GM10248 (cell line): ENCODE measurements at places on chromosomes 5 and 9.

DNA sequence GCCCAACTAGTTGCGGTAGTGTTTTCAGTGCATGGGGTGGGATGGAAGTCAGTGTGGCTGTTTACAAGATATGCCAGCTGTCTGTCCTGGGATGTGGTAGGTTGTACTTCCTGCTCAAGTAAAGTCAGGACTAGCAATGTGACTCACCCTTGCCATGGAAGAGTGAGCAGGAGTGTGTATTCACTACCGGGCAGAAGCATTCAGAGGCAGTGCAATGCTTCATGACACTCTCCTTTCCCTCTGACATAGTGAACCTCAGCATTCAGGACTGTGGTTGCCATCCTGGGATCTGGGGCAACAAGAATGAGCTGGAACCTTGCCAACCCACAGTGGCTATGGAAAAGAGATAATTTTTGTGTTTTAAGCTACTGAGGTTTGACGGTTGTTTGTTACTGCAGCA is 68.9 kb downstream of the BOD1 start:
- peak; percentile 26 for DNase-seq

- DNase-seq = no peak
Measured at GRCh38 chr9:31912636-31913035, 471.8 kb upstream of the ACO1 start.

DNA sequence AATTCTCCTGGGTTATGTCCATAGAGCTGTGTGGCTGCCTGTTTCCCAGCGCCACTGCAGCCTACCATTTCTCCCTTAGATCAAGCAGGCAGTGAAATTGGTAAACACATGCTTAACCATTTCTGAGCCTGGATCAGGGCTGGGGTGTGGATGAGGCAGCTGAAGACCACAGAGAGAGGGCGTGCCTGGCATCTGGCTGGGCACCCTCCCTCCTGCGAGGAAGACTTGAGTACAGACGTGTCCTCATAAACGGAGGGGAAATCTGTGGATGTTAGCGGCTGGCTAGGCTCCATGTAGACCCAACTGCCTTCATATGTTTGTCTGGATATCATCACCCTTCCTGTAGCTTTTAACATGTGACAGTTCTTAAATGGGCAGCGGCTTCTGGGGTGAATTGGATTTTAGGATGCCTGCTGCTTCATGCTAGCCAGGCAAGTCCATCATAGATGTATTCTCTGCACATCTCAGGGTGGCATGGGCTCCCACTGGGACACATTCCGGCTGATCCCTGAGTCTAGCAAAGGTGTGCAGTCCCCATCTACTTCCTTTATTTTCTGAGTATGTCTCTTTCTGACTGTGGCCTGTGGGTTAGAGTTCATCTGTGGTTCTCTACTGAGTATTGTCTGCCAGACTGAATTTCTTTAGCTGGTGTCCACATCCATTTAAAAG is 11.0 kb downstream of the RGS3 start:
- no peak for DNase-seq

DNA sequence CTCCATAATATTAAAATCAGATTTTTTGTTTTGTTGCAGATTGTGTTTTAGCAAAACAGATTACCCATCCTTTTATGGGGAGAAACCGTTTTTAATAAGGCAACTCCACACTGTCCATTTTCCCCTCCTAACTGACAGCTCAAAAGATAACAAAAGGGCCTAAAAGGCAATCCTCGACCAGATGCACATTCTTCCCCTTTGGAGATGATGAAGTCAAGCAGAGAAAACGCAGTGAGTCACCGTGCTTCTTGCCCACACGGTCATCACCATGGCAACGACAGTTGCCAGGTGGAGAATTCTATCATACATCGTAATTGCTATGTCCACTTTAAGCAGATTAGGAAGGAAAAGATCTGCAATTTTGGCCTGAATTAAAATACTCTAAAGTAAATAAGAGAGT is 96.4 kb downstream of the DIRAS2 start:
- DNase-seq = no peak

- no peak for DNase-seq
Measured at GRCh38 chr5:6717687-6718086, 4.5 kb downstream of the TENT4A start.

DNA sequence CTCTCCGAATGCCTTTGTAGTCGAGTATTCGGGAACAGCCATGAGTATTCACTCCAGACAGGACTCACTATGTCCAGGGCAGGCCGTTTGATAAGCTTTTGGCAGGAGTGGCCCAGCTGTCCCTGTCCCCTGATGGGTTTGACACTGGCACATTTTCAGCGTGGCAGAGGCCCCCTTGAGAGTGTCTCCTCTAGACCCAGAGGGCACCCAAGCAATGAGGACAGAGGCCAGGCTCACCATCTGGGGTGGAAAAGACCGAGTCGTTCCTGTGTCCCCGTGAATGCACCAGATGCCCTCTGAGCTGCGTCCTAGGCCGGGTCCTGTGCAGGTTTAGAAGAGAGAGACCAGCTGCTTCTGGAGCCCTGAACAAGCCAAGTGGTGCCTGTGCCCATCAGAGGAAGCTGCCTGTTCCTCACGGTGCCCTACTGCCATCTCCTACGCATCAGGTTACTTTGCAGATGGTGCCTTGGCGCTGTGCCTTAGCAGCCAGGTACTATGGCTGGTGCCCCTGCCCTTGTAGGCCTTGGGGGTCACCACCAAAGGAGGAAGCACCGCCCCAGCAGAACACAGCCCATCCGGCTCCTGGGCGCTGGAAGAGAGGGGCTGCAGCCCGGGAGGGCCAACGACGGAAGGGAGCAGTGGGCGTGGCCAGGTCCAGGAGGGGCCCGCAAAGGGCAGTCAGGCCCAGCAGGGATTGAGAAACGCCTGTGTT is 42.4 kb downstream of the LRSAM1 start:
- no peak for DNase-seq

DNA sequence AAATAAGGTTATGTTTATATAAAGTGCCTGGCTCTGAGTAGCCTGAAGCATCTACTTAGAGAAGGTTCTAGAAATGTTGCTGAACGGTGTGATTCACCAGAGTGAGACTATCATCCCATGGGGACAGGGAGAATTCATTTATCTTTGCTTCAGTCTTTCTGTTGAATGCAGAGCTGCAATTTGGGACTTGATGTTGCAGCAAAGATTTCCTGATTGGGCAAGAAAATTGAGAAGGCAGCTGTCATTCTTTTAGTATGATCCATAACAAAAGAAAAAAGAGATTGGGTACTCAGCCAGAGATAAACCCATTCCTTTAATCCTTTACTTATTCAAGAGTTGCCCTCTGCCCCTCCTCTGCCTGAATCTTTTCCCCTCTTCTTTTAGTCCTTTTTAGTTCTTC is 456.3 kb upstream of the WWC1 start:
- DNase-seq = no peak

GRCh38 chr5:39675676-39676075 is 250.9 kb upstream of the DAB2 start:
- DNase-seq = no peak

- DNase-seq = no peak
Measured at GRCh38 chr9:72140586-72140985, 8.7 kb upstream of the GDA start.

- no peak for DNase-seq
Measured at GRCh38 chr9:28206280-28206679, 633.0 kb upstream of the C9orf72 start.

DNA sequence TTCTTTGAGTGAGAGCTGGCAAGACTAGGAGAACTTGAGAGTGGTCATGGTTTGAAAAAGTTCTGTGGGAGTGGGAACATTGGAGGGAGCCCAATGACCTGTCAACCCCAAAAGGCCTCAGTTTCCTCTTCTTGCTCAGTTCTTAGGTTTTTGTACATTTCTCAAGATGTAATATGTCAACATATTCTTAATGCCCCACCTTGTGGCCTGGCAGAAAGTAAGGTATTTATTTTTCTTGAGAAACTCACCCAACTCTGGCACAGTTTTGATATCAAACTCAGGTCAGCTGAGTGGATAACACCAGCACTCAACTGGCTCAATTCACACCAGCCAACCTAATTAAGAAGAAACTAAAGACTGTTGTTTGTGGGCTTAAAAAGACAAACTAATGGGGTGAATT is 123.0 kb upstream of the SLC27A6 start:
- DNase-seq = no peak

DNA sequence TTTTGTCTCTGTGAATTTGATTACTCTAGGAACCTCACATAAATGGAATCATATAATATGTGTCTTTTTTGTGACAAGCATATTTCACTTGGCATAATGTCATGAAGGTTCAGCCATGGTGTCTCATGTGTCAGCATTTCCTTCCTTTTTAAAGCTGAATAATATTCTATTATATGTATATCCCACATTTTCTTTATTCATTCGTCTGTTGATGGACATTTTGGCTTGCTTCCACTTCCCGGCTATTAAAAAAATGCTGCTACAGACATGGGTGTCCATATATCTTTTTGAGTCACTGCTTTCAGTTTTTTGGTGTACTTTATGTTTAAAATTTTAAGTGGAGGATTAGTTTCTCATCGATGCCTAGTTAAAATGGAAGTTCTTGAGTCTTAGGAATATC is 59.8 kb upstream of the C5orf63 start:
- DNase-seq = no peak

DNA sequence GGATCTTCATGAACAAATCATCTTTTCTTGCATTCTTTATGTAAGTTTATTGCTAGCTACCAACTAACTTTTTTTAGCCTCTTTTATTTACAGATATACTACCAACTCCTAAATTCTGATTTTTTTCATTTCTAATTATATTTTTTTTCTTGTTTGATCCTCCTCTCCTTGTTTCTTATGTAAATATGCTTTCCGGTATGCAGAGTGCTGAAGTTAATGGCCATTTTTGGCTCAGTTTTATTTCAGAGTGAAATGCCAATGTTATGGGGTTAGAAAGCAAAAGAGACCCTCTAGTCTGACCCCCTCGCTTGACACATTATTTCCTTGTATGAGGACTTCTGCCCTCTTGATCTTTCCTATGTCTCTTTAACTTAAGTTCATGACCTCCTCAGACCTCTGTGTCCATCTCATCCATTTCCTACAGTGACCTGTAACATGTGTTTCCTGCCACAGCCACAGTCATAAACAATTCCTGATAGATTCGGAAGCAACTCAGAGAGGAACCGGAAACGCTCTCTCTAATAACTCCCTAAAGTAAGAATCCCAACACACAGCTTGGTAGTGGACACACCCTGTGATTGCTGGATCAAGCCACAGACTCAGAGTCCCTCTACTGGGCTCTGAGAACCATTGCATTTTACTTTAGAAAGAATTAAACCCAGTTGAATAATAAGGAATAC is 42.9 kb upstream of the AFAP1L1 start:
- no peak for DNase-seq

DNA sequence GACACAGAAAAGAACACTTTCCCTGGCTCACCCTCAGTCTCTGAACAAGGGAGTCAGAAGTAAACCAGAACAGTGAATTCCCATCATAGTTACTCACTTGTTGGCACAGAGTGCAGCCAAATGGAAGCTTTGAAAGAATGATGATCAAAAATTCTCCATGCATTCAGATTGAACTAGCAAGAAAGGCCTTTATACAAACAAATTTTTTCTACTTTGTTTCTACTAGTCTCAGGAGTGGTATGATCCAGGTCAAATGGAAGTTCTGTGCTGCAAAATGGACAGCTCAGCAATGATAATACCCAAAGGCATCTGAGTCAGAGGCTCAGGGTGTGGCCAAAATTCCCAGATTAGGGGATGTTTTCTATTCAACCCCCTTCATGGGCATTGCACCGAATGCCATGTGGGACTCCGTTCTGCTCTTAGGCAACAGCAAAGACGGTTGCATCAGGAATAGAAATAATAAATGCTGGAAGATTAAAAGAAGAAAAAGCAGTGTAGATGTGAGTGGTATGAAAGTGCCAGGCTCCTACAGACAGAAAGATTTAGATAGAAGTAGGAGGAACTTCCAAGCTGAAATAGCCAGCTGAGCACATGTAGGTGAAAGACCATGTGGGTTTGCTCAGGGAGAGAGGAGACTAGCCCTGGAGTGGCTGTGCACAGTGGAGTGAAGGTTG is 24.0 kb upstream of the ASPN start:
- no peak for DNase-seq

GRCh38 chr5:31412324-31412723 is 119.6 kb downstream of the DROSHA start:
- no peak for DNase-seq

DNA sequence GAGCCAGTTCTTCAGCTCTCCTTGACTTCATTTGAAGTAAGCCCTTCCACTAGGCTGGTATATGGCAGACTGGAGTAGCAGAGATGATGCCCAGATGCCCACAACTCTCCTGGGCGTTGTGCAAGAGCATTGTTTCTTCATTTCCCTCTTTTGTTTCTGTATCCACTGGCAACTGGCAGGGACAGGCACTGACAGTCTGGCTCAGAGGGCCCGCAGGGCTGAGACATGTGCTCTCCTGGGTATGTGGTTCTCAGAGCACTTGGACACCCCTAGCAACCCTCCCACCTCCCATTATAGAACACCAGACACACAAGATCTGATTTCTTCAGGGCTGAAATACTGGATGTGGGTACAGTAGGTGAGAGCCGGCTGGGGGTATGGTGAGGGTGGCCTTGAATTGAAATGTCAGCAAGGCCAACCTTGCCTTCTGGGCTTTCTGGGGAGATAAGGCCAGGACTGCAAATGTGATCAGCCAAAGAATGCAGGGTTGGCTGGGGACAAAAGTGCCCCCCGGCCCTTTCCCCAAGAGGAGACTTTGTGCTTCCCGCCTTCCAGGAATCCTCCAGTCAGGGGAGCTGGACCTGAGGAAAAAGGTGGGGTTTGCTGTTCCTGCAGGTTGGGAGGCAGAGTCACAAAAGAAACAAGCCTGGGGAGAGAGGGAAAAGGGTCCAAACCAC is 28.6 kb upstream of the CTNNA1 start:
- DNase-seq = no peak

GRCh38 chr5:10243660-10244240 is 5.9 kb downstream of the ATPSCKMT start:
- no peak for DNase-seq

DNA sequence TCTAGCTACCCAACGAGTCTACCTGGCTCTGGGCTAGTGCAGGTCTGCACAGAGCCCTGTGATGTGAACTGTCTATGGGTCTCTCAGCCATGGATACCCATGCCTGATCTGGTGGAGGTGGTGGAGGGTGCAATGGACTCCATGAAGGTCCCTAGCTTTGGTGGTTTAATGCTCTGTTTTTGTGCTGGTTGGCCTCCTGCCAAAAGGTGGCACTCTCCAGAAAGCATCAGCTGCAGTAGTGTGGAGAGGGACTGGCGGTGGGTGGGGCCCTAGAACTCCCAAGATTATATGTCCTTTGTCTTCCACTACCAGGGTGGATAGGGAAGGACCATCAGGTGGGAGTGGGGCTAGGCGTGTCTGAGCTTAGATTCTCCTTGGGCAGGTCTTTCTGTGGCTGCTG is 290.1 kb downstream of the AGTPBP1 start:
- DNase-seq = no peak

- no peak for DNase-seq
Measured at GRCh38 chr9:68637020-68637419, 68.0 kb upstream of the PIP5K1B start.

DNA sequence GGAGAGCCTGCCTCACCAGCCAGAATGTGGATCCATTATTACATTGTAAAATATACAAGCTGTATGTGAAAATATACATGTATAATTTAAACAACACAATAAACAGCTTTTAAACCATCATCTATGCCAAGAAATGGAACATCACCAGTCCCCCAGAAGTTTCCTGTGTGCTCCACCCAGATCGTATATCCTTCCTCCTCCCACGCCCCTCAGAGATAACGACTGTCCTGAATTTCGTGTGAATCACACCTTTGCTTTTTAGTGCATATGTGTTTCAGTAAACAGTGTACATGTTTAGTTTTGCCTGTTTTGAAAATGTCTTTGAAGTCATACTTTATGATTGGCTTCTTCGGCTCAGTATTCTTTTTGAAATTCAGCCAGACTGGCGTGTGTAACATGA is 134.6 kb upstream of the MYO10 start:
- no peak for DNase-seq

GRCh38 chr9:124559871-124560270 is 52.7 kb upstream of the NR5A1 start:
- DNase-seq = no peak
